Activated T-cell treated with anti-CD3 and anti-CD28 coated beads for 48 hours (primary cell): ENCODE measurements at places on chromosomes 7 and 10.
A peak's percentile ranks its signal among the peaks of the same experiment; 100 is the strongest.

GRCh38 chr7:24298696-24299095 is 14.7 kb downstream of the NPY start:
- DNase-seq: no peak

- no peak for DNase-seq
Measured at GRCh38 chr7:68729371-68729770, 868.9 kb upstream of the AUTS2 start.

- no peak for DNase-seq
Measured at GRCh38 chr7:151039850-151040548, 8.3 kb upstream of the ASIC3 start.

DNA sequence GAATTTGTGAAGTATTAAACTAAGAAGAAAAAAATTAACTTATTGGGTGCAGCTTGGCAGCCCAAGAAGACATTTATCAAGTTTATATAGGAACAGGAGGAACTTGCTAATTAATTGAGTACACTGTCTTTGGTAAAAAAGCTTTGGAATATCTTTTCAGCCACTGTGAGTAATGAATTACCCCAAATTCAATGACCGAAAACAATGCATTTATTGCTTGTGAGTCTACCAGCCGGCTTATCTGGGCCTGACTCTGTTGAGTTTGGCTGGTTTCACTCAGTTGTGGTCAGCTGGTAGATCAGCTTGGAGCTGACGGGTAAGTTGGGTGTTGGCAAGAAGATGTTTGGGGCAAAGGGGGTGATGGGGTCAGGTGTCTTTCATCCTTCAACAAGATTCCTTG is 11.6 kb downstream of the GNG11 start:
- DNase-seq: no peak

GRCh38 chr10:96230527-96230926 is 40.8 kb downstream of the BLNK start:
- DNase-seq: no peak

GRCh38 chr7:84139986-84140729 is 54.4 kb downstream of the SEMA3A start:
- no peak for DNase-seq

GRCh38 chr10:16904049-16904448 is 86.8 kb upstream of the RSU1 start:
- no peak for DNase-seq

- DNase-seq: no peak
Measured at GRCh38 chr10:35690534-35690933, 48.4 kb upstream of the FZD8 start.

- DNase-seq: no peak
Measured at GRCh38 chr10:62577076-62577475, 202.9 kb downstream of the ZNF365 start.

DNA sequence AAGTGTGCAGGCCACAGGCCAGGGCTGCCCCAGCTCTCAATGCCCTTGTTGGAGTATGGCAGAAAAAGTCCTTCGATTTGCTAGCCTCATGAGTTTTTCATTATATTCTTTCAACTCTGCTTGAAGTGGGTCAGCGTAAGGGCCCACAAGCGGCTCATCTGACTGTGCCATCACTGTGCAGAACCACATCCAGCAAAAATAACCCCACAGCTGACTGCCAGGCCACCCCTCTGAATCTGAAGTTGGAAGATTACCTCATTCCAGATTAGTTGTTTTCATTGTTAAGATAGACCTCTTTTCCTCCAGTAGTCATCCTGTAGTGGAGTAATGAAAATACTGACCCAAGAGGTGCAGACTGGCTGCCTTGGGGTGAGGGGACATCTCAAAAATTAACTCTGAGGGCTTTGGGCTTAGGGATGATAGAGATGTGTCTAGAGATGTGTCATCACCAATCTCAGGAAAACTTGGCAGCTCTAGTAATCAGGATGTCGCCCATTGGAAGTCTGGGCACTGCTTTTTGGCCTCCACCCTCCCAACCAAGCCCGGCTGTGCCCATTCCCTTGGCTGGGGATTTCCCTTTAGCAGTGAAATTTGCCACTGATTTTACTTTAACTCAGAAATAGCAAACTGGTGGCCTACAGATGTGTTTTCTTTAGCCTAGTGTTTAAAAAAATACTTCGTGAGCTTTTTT is 164.3 kb downstream of the LCOR start:
- DNase-seq: no peak

DNA sequence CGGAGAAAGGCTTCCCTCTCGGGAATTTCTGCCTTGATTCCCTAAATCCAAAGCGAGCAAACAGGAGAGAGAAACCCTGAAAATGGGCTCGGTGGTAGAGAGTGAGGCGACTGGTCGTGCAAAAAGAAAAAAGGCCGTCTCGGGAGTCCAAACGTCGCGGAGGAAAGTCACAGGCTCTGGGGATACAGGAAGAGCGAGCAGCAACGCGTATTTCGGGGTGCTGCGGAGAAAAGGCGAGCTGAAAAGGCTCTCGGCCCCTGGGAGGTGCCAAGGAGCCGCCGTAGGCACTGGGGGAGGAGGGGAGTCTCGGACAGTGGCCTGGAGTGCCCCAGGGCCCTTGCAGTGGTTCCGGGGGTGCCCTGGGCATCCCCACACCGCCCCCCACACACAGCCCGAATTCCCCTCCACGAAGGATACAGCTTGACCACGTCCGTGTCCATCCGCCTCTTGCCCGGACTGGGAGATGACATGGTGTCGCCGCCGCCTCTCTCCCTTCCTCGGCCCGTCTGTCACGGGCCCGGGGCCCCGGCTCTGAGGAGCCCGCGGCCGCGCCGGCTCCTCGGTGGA is 591 bp downstream of the UBE2H start:
- DNase-seq: peak; percentile 22

- no peak for DNase-seq
Measured at GRCh38 chr10:9198611-9199010, 1144.1 kb downstream of the GATA3 start.

DNA sequence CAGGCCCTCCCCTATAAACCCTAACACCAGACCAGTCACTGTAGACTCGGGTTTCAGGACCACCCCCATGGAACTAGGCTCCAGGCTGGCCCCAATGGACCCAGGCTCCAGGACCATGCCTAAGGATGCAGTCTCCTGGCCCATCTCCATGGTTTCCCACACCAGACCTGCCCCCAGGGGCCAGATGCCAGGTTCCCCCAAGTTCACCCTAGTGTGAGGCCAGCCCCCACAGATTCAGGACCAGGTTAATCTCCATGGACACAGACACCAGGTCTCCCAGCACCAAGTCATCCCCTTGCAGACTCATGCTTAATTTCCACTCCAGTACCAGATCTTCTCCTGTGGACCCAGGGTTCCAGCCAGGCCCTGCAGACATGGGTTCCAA is 103.8 kb upstream of the LANCL2 start:
- no peak for DNase-seq

GRCh38 chr10:28125701-28126100 is 126.8 kb upstream of the ODAD2 start:
- DNase-seq: no peak

GRCh38 chr7:8015100-8015745 is 46.6 kb downstream of the GLCCI1 start:
- DNase-seq: no peak

GRCh38 chr7:37013771-37014170 is 289.5 kb upstream of the AOAH start:
- no peak for DNase-seq

DNA sequence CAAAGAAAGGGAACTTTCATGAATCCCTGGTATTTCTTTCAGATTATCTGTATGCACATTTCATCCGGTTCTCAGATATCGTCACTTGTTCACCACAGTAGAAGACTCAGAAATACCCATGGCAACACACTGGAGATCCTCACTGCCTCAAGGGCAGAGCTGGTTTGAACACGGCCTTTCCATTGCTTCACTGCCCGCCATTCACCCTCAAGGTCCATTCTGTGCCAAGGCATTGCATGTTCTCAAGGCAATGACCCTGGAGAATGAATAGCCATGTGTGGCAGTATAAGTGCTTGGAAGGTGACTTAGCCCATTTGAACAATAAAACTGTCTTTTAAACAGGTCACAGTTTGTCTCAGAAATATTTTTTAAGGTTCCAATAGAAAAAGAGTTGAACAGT is 606.5 kb downstream of the IPMK start:
- no peak for DNase-seq

DNA sequence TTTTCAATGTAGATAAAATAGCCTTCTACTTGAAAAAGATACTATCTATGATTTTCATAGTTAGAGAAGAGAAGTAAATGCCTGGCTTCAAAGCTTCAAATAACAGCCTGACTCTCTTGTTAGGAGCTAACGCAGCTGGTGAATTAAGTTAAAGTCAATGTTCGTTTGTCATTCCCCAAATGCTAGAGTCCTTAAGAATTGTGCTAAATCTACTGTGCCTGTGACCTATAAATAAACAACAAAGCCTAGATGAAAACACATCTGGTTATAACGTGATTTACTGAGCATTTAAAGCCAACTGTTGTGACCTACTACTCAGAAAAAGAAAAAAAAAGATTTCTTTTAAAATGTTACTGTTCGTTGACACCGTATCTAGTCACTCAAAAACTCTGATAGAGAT is 134.7 kb downstream of the POLR1F start:
- no peak for DNase-seq

GRCh38 chr7:121302214-121302745 is 26.5 kb upstream of the WNT16 start:
- no peak for DNase-seq

DNA sequence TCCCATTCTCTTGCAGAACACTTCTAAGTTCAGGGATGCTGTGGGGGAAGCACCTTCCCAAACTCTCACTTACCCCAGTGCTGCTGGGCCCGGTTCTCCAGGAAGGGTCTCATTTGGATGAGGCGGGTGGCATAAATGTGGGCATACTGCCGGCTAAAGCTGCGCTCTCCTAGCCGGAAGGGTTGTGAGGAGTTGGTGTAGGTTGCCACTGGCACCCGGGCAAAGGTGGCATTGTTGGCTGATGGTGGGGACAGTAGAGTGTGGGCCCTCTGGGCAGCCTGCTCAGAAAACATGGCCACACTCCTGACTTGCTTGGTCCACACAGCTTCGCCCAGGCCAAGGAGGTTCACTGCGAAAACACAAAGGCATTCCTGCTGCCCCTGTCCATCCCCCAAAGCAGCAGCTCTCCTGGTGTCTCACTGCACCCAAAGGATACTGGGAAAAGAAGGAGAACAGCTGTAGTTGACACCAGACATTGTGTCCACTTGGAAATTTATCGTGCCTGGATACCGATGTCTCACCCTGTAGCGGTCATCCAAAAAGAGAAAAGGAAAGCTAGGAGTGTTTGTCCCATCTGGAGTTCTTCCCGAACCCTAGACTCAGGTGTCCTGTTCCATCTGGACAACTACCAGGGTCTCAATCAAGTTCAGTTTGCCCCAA is 1.5 kb downstream of the POLD2 start:
- DNase-seq: no peak

DNA sequence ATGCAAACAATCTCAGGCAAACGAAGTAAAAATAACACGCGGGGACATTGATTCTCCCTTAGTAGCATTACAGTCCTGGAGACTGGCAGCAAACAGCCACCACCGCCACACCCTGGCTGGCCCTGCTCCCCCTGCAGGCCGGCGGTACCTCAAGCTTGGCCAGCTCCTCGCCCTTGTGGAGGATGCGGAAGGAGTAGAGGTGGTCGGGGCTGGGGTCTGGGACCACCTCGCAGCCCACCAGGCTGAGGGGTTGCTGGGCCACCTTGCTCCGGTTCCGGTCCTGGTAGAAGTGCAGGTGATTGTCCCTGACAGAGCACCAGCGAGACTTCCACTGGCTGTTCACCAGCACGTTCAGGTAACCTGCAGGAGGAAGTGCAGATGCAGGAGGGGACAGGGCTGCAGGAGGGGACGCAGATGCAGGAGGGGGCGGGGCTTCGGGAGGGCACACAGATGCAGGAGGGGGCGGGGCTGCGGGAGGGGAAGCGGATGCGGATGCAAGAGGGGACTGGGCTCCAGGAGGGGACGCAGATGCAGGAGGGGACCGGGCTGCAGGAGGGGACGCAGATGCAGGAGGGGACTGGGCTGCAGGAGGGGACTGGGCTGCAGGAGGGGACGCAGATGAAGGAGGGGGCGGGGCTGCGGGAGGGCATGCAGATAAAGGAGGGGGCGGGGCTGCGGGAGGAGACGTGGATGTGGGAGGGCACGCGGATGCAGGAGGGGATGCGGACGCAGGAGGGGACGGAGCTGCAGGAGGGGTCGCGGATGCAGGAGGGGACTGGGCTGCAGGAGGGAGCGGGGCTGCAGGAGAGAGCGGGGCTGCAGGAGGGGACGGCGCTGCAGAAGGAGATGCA is 65.7 kb downstream of the VWA2 start:
- DNase-seq: peak; percentile 41

- no peak for DNase-seq
Measured at GRCh38 chr10:47344996-47345870, 2.9 kb upstream of the RBP3 start.

DNA sequence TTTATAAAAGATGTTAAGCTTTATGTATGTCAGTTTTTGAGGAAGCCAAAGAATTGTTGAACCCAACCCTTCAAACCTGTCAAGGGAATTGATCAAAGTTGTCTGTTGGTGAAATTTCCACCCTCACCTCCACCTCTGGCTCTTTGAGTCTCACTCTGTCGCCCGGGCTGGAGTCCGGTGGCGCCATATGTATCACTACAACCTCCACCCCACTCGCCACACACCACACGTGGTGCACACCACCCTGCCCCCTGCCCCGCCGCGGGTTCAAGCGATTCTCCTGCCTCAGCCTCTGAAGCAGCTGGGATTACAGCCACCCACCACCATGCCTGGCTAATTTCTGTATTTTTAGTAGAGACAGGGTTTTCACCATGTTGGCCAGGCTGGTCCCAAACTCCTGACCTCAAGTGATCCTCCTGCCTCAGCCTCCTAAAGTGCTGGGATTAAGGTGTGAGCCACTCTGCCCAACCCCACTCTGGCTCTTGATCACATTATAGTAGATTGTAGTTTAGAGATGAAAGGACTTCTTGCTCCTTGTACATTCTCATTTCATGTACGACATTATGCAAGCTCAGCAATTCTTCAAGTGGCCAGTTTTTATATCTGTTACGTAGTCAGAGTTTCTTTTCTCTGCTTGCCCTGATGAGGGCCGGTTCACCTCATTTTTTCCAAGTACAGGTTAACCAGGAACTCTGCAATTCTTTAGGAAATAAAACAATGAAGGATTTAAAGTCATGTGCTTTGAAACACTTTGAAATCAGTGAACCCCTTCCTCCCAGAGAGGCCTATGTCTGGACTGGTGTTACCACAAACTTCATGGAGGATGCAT is 7.0 kb downstream of the BAMBI start:
- DNase-seq: no peak

GRCh38 chr7:129338450-129338849 is 95.8 kb upstream of the STRIP2 start:
- DNase-seq: no peak

DNA sequence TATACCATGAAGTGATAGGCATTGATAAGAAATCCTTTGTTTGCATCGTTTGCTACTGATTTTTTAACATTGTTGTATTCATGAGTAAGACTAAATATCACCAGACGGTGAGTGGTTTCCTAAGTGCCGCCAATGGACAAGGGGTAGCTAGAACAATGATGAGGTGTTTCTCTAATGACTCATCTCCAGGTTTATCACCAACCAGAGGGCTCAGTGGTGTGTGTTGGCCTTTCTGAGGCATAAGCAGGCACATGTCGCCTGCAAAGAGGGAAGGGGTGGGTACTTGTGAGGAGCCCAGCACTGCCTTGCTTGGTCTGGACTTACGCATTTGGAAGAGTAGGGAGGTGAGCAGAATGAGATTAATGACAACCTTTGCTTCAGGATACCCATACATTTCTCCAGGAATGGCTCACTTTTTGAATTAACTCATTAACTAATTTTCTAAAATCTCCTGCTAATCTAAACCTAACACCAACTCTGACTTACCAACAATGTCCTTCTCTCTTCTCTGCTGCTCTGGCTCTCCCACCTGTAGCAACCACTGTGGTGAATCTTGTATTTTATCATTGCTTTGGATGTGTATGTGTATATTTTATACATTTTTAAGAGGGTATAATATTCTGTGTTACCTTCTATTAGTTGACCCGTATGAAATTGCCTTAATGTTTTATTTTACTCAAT is 722.6 kb downstream of the GRID1 start:
- DNase-seq: no peak
